Stimulated activated CD4-positive, alpha-beta T cell treated with anti-CD3 and anti-CD28 coated beads, Interleukin-2, amount 100 ng/mL, for 24 hours (primary cell): ENCODE measurements at places on chromosomes 2 and 18.

DNA sequence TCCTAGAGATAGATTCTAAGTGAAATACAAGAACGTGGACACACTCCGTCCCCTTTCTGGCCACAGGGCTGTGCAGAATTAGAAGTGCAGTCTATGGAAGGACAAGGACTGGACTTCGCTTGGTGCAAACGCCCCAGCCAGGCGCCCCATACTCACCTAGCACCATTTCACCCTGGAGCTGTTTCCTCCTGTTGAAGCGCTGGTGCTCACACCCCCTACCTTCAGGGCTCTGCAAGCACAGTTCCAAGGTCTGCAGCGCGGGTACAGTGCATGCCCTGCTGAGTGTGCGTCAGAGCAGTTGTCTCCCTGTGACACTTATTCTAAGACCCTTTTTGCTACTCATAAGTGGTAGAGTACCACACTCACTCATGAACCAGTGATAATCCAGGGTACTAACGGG lies 3.0 kb downstream of the HPCAL1 start:
- peak; percentile 46 for DNase-seq

DNA sequence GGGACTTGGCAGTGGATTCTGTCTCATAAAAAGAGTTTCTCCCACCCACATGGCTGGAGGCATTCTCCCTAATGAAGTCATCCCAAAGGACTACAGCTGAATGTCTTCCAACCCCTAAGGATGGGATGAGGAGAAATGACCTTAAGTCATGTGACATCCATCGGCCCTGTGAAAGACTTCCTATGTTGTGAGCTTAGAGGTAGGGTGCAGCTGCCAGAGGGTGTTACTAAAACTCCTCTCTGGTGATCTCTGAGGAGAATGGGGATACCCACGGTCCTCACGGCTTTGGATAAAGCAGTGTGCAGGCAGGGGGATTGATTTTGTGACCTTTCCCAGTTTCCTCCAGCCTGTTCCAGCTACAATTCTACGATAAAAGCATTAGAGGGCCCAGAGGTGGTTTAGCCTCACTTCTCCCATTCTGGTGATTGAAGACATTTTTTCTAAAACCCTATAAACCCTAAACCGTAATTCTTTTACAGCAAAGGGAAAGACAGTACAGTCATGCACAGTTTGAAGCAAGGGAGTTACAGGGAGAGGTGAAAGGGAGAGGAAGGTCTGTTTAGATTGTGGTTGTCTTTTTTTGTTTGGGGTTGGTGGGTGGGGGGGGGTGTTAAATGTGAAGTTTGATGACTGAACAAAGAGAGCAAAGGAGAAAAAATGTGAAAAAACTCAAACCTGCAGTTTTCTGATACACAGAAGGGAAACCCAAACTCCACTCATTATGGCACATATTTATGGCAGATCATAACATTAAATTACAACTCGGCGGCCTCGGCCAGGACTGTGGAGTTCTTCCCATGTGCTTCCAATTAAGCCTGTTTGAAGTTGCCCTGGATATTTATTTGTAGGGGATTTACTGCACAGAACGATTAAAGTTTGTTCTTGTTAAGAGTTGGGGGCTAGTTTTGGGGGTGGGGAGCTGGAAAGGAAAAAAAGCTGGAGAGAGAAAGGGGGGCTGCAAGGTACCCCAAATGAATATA lies 26.6 kb upstream of the SLC14A2 start:
- DNase-seq, result no peak

- DNase-seq, result no peak
Observed at GRCh38 chr18:25365242-25365641, 13.3 kb upstream of the ZNF521 start.

GRCh38 chr2:85733121-85733960 lies 20.4 kb upstream of the ATOH8 start:
- no peak for DNase-seq

- DNase-seq, result no peak
Observed at GRCh38 chr2:41962922-41963622, 84.7 kb upstream of the PKDCC start.

- no peak for DNase-seq
Observed at GRCh38 chr18:76518123-76518859, 23.2 kb upstream of the ZNF516 start.

DNA sequence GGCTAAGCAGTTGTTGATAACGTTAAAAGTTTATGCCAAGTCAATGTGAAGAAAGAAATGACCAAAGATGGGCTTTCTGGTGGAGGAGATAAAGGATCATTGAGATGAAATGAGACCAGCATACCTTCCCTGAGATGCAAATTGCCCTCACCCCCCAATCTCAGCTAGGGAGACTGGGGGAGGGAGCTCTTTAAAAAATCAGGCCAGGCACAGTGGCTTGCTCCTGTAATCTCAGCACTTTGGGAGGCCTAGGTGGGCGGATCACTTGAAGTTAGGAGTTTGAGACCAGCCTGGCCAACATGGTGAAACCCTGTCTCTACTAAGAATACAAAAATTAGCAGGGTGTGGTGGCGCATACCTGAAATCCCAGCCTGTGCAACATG lies 30.9 kb upstream of the KCMF1 start:
- no peak for DNase-seq

- no peak for DNase-seq
Observed at GRCh38 chr2:241391892-241392665, 36.0 kb downstream of the FARP2 start.

- peak; percentile 57 for DNase-seq
Observed at GRCh38 chr2:42974721-42975717, 182.6 kb upstream of the HAAO start.

DNA sequence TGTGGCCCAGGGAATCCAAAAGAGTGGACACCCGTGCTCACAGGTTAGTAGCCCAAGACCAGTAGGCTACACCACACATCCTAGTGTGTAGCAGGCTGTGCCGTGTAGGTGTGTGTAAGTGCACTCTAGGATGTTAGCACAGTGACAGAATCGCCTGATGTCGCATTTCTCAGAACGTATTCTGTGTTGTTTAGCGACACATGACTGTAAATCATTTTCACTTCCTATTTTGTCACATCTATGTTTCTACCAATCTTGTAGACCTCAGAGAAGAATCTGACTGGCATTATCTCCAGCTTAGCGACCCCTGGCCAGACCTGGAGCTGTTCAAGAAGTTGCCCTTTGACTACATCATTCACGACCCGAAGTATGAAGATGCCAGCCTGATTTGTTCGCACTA lies 45.1 kb downstream of the NTSR2 start:
- DNase-seq, result no peak

- DNase-seq, result no peak
Observed at GRCh38 chr18:76953583-76954233, 131.4 kb downstream of the ZNF236 start.

GRCh38 chr18:70994116-70994515 lies 705.3 kb downstream of the SOCS6 start:
- no peak for DNase-seq

GRCh38 chr2:207950063-207950760 lies 75.1 kb downstream of the PLEKHM3 start:
- no peak for DNase-seq

GRCh38 chr2:240604291-240604938 lies 17.9 kb downstream of the CAPN10 start:
- no peak for DNase-seq

DNA sequence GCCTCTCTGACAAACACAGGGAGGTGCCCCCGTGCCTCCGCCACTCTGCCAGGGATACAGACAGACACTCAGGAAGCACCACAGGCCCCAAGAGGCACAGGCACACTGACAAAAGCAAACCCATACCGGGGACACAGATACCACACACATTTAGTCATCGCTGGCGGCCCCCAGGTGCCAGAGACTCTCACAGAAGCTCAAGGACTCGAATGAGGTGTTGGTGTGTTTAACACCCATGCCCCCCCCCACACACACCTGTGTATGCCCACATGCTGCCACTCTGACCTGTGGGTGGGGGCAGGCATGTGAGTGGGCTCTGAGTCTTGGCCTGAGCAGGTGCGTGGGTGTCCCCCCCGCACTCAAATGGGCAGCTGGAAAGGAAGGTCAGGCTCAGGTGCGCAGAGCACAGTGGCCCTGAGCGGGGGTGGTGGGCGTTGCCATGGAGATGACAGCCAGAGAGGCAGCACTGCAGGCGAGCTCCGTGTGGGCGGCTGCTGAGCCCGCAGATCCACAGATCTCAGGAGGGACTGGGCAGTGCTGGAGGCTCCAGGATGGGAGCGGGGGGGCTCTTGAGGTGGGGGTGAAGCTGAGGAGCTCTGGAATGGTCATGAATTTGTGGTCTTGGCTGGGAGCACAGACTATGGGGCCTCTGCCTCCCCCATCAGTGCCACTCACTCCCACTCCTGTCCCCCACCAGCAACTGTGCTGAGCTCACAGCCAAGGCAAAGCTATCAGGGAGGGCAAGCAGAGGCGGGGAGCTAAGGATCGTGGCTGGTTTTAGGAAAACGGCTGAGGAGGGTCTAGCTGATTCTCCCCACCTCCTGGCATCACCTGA lies 73.9 kb upstream of the TAF1B start:
- peak; percentile 52 for DNase-seq

DNA sequence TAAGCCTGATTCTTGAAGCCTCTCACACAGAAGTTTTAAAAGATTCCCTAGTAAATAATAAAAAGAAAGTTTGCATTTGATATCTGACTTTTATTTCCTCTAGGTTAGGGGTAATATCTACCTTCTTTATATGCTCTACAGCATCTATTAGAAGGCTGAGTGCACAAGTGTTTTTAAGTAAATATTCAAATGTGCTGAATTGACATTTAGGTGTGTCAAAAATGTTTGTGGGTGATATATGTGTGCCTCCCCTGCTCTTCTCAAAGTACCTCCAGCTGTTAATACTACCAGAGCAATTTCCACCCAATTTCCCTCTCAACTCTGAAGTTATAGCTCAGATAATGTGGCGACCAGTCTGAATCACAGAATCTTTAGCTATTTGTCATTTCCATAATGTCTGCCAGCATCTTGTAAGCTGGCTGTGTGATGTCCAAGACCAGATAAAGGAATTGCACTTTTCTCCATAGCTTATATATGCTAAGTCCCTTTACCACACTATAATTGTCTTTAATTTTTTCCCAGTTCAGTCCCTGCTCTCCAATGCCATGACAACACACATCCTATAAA lies 24.4 kb upstream of the ERMN start:
- no peak for DNase-seq

DNA sequence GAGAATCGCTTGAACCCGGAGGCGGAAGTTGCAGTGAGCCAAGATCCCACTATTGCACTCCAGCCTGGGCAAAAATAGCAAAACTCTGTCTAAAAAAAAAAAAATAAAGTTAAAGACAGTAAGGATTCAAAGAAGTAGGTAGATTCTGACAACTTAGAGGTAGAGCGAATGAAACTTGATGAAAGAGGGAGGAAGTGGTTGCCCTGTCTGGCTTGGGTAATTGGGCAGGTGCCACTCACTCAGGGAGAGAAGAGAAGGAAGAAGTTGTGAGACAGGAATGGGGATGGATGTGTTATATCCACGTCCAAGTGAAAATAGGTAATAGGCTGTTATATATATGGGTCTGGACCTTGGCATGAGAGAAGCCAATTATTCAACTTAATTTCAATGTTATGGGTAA lies 26.3 kb downstream of the NDC80 start:
- no peak for DNase-seq

DNA sequence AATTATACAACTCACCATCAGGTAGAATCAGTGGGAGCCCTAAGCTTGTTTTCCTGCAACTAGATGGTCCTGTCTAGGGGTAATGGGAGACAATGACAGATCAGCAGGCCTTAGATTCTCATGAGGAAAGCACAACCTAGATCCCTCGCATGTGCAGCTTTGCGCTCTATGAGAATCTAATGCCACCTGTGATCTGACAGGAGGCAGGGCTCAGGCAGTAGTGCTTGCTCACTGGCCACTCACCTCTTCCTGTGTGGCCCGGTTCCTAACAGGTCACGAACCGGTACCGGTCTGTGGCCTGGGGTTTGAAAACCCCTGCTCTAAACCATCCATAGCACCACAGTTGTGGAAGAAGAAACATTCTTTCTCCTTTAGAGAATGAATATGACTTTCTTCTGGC lies 242.8 kb upstream of the CXCR4 start:
- no peak for DNase-seq

GRCh38 chr2:167508709-167509108 lies 620.4 kb downstream of the XIRP2 start:
- DNase-seq, result no peak

DNA sequence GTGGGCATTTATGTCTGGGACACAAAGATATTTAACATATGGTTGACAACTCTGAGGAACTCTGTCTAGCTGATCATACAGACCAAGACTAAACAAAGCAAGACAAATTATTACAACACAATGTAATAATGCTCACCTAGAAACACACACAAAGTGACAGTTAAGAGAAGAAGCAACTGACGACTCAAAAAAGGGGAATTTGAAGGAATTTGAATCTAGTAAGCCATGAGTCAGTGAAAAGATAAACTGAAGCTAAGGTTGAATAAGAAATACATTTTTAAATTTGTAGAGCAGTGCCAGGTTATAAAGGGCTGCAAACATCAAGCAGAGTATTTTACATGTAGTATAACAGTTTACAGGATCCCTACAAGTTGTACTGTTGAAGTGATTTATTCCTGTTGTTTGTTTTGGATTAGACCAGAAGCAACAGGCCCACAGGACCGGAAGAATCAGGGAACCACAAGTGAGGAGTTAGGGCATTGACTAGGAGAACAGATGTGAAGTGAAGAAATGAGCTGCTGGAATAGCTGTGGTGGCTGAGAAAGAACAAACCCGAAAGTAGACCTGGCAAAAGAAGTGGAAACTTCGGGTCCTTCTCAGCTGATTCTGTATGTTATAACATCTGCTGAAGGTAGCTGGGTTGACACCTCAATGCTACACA lies 35.6 kb downstream of the IFIH1 start:
- no peak for DNase-seq

- no peak for DNase-seq
Observed at GRCh38 chr18:23453680-23454058, 582 bp downstream of the RIOK3 start.

- DNase-seq, result no peak
Observed at GRCh38 chr2:236691799-236692167, 122.2 kb downstream of the ACKR3 start.

DNA sequence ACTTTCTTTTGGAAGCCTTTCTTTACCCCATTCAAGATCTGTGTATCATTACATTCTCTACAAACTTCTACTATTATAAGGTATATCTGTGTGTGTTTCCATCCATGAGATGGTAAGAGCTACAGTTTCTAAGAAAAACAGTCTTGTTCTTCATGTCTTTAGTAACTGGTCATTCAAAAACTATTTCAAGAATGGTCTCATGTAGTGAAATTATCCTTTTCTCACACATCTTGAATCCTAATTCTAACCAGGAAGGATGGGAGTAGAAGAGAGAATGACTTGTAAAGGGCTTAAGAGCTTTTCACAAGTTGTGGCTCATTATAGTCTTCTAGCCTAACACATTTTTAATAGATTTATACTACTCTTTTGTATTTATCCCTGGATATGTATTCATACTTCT lies 47.3 kb downstream of the ROCK1 start:
- DNase-seq, result no peak

DNA sequence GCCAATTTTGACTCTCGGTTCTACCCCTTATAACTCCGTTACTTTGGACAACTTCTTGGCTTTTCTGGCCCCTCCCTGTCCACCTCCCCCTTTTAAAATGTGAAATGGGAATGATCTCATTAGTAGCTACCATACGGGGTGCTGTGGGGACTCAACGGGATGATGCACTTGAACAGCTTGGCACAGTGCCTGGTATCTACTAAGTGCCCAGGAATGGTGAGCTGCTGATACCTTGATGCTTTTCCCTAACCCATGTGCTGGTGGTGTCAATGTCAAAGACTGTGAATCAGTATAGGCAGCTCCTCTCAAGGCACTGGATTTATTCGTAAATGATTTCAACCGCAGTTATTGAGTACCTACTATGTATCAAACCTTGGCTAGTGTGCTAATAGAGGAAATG lies 204.2 kb downstream of the LOXHD1 start:
- no peak for DNase-seq

- DNase-seq, result no peak
Observed at GRCh38 chr2:20523073-20523798, 76.4 kb downstream of the RHOB start.

- DNase-seq, result no peak
Observed at GRCh38 chr2:136115183-136115761, 2.7 kb downstream of the CXCR4 start.
